CD4-positive, alpha-beta T cell (primary cell): ENCODE measurements at places on chromosomes 12 and 14. TPM values are rescaled to one million over a fixed set of nuclear protein-coding genes. Genes with fewer than 3 reads are reported as not detected.

Gene NABP2
- total RNA-seq: 7.6 TPM

Gene TRIM9
- 0.45 TPM for total RNA-seq

Gene CEP290
- total RNA-seq: 13.7 TPM

Gene RILPL2
- 5.5 TPM for total RNA-seq

Gene ANKS1B
- 0.16 TPM for total RNA-seq

Gene NPAS3
- total RNA-seq: not detected

Gene DTD2
- total RNA-seq: 4.6 TPM

GRCh38 chr12:65703176-65703575, 121.1 kb upstream of the HMGA2 start:
- no peaks in the 10 kb centered on the region for H3K36me3 ChIP-seq
- H3K4me3 ChIP-seq: no peak overlapping the region
- H3K27me3 ChIP-seq: no peaks in the 10 kb centered on the region
- DNase-seq: no peak

DNA sequence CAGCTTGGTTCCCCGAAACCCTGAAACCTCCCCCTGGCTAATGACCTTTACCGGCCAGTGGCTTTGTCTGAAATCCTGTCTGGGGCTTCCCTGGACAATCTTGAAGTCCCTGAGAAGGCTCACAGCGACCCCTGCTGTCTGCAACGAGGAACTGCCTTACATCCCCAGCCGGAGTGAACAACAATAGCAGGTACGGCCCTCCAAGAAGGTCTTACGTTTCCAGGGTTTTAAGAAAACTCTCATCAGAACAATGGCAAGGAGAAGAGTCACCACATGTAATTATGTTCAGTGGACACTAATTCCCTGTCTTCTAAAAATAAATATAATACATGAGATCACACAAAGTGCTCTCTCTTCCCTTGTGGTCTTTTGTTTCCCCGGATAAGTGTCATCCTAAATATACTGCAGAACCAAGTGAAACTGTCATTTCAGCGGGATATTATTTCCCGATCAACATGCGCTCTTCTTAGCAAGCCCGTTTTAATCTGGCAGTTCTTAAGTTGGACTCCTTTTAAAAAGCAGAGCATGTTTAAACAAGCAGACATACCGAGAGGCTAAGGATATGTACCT, 53.3 kb downstream of the RBM19 start:
- peak; percentile 29 for DNase-seq
- H3K4me3 ChIP-seq: no peak overlapping the region
- no peak overlapping the region for H3K27ac ChIP-seq
- H3K4me1 ChIP-seq: no peaks in the 10 kb centered on the region
- H3K27me3 ChIP-seq: no peaks in the 10 kb centered on the region
- H3K36me3 ChIP-seq: peaks cover 79% of the 10 kb centered on the region

GRCh38 chr12:68806488-68807237, 1.3 kb upstream of the MDM2 start:
- no peak for DNase-seq
- H3K27ac ChIP-seq: peak overlapping the region; percentile 72
- H3K36me3 ChIP-seq: peaks cover 7% of the 10 kb centered on the region

DNA sequence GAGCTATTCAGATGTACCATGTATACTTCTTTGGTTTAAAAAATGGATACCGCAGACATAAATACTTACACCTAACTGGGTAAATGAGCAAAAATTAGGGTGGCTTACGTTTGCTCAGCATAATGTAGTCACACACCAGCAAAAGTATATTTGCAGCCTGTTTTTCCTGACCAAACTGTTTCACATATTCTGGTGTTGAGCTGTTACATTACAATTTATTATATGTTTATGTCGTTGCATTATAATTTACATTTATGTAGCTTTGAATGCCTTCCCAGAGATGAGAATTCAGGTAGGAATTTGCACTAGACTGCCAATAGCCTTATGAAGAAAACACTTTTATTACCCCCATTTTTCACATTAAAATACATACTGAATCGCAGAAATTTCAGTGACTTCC, 183.3 kb downstream of the PTPRO start:
- no peaks in the 10 kb centered on the region for H3K36me3 ChIP-seq
- no peak for DNase-seq

GRCh38 chr12:90250042-90250441, 541.4 kb upstream of the ATP2B1 start:
- peaks cover 6% of the 10 kb centered on the region for H3K4me1 ChIP-seq
- H3K27ac ChIP-seq: no peak overlapping the region
- H3K27me3 ChIP-seq: no peaks in the 10 kb centered on the region
- H3K4me3 ChIP-seq: no peak overlapping the region
- DNase-seq: no peak
- no peaks in the 10 kb centered on the region for H3K36me3 ChIP-seq

DNA sequence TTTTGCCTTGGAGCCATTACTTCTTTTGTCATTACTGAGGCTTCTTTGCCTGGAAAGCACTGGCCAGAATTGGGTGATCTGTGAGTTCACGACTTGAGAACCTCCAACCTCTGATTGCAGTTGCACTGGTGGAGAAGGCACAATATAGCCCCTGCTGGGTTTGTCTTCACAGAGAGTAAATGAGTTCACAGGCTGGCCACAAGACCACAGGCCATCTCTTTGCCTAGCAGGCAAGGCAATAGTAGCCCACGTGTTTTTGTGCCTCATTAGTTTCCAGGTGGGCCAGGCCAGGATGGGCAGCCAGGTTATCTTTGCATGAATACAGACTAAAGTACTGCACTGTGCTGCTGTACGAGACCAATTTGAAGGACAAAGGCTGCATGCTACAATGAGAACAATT, 468.8 kb downstream of the NRXN3 start:
- no peak overlapping the region for H3K27ac ChIP-seq
- peaks cover 3% of the 10 kb centered on the region for H3K27me3 ChIP-seq
- no peaks in the 10 kb centered on the region for H3K36me3 ChIP-seq
- H3K4me1 ChIP-seq: no peaks in the 10 kb centered on the region

GRCh38 chr12:115267464-115267863, 583.5 kb upstream of the TBX3 start:
- no peaks in the 10 kb centered on the region for H3K27me3 ChIP-seq
- H3K4me3 ChIP-seq: no peak overlapping the region
- no peak for DNase-seq
- no peaks in the 10 kb centered on the region for H3K36me3 ChIP-seq
- no peaks in the 10 kb centered on the region for H3K4me1 ChIP-seq

DNA sequence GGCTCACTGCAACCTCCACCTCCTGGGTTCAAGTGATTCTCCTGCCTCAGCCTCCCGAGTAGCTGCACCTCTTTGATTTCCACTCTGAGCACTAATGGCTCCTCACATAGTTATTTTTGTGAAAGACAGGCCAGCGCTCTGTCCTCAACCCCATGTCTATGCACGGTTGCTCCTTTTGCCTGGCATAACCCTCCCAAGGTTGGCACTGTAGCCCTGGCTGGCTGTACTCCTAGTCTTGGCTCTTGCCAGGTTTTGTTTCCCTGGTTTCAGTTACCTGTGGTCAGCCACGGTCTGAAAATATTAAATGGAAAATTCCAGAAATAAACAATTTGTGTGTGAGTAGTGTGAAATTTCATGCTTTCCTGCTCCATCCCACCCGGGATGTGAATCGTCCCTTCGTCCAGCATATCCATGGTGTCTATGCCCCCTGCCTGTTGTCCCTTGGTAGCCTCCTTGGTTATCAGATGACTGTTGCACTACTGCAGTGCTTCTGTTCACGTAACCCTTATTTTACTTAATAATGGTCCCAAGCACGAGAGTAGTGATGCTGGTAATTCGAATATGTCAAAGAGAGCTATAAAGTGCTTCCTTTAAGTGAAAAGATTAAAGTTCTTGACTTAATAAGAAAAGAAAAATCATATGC, 12.3 kb upstream of the DCD start:
- H3K36me3 ChIP-seq: no peaks in the 10 kb centered on the region
- H3K4me1 ChIP-seq: no peaks in the 10 kb centered on the region
- no peak overlapping the region for H3K27ac ChIP-seq

- no peak overlapping the region for H3K27ac ChIP-seq
- peaks cover 33% of the 10 kb centered on the region for H3K4me1 ChIP-seq
- H3K4me3 ChIP-seq: no peak overlapping the region
- no peaks in the 10 kb centered on the region for H3K27me3 ChIP-seq
Observed at GRCh38 chr14:73710737-73711136, 3.4 kb downstream of the PNMA1 start.

DNA sequence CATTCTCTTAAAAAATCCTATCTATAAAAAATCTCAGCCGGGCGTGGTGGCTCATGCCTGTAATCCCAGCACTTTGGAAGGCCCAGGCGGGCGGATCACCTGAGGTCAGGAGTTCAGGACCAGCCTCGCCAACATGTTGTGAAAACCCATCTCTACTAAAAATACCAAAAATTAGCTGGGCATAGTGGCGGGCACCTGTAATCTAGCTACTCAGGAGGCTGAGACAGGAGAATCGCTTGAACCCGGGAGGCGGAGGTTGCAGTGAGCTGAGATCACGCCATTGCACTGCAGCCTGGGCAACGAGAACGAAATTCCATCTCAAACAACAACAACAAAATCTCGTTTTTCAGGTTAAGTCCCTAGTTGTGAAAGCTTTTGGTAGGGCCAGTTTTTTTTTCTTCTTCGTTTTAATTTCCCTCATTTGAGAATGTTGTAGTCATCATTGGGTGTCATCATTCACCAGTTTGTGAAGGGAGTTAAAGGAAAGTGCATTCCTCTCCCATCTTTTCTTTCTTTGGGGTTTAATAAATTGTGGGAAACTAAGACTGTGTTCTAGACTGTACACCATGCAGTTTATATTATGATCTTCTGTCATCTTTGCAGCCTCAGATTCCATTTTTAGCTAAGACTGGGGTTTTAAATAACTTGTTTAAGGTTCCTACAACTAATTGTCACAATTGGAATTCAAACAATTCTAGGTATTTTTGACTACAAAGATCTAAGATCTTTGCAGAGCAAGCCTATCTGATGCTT, 23.9 kb downstream of the MDM2 start:
- DNase-seq: no peak
- H3K36me3 ChIP-seq: peaks cover 73% of the 10 kb centered on the region
- no peaks in the 10 kb centered on the region for H3K27me3 ChIP-seq
- H3K27ac ChIP-seq: no peak overlapping the region
- no peak overlapping the region for H3K4me3 ChIP-seq

- H3K4me3 ChIP-seq: no peak overlapping the region
- no peak overlapping the region for H3K27ac ChIP-seq
- no peak for DNase-seq
- no peaks in the 10 kb centered on the region for H3K27me3 ChIP-seq
- H3K4me1 ChIP-seq: no peaks in the 10 kb centered on the region
Observed at GRCh38 chr12:32366714-32367113, 32.6 kb upstream of the FGD4 start.

GRCh38 chr12:56897844-56898361, 36.3 kb downstream of the SDR9C7 start:
- no peaks in the 10 kb centered on the region for H3K4me1 ChIP-seq
- no peaks in the 10 kb centered on the region for H3K27me3 ChIP-seq
- H3K4me3 ChIP-seq: no peak overlapping the region
- DNase-seq: no peak
- no peak overlapping the region for H3K27ac ChIP-seq
- H3K36me3 ChIP-seq: no peaks in the 10 kb centered on the region

DNA sequence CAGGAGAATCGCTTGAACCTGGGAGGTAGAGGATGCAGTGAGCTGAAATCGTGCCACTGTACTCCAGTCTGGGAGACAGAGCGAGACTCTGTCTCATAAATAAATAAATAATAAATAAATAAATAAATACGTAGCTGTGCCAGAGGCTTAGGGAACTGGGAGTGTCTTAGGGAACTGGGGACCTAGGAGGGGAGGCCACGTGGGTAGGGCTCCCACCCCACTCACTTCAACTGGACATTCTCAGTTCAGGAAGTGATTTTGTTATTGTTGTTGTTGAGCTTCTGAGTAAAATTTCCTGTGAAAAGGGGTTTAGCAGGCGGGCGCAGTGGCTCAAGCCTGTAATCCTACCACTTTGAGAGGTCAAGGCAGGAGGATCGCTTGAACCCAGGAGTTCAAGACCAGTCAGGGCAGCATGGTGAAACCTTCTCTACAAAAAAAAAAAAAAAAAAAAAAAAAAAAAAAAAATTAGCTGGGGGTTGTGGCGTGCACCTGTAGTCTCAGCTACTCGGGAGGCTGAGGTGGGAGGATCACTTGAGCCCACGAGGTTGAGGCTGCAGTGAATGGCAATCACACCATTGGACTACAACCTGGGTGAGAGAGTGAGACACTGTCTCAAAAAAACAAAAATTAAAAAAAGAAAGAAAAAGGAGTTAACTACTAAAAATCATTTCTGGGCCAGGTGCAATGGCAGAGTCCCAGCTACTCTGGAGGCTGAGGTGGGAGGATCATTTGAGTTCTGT, 19.0 kb upstream of the ANKRD9 start:
- H3K4me1 ChIP-seq: peaks cover 27% of the 10 kb centered on the region
- H3K27ac ChIP-seq: no peak overlapping the region
- no peaks in the 10 kb centered on the region for H3K27me3 ChIP-seq
- H3K4me3 ChIP-seq: no peak overlapping the region
- H3K36me3 ChIP-seq: no peaks in the 10 kb centered on the region
- no peak for DNase-seq

DNA sequence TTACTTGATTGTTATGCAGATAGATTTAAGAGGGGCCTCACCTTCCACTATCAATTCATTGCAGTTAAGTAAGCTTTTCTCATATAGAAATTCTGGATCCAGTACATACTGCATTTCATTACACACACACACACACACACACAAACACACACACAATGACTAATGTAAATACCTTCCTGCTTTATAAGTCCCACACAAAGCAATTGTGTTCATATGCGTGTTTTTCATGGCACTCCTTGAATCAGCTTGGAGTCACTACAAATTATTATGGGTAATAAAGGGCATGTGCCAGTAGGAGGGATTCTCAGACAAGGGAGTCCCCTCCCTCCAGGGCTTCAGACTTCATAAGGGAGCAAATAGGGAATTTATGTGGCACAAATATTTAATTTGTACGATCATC, 4.5 kb downstream of the MIPOL1 start:
- no peaks in the 10 kb centered on the region for H3K4me1 ChIP-seq
- no peak overlapping the region for H3K27ac ChIP-seq
- no peaks in the 10 kb centered on the region for H3K36me3 ChIP-seq
- H3K27me3 ChIP-seq: no peaks in the 10 kb centered on the region

- H3K27ac ChIP-seq: no peak overlapping the region
- no peaks in the 10 kb centered on the region for H3K36me3 ChIP-seq
- H3K27me3 ChIP-seq: peaks cover 23% of the 10 kb centered on the region
- H3K4me1 ChIP-seq: no peaks in the 10 kb centered on the region
- DNase-seq: no peak
- no peak overlapping the region for H3K4me3 ChIP-seq
Observed at GRCh38 chr12:113456761-113457160, 14.9 kb downstream of the LHX5 start.

- no peaks in the 10 kb centered on the region for H3K4me1 ChIP-seq
- peaks cover 2% of the 10 kb centered on the region for H3K36me3 ChIP-seq
- DNase-seq: no peak
Observed at GRCh38 chr12:26721800-26722199, 111.2 kb downstream of the ITPR2 start.

- H3K4me3 ChIP-seq: no peak overlapping the region
- no peaks in the 10 kb centered on the region for H3K36me3 ChIP-seq
- no peaks in the 10 kb centered on the region for H3K27me3 ChIP-seq
Observed at GRCh38 chr12:81339071-81339470, 261.2 kb downstream of the ACSS3 start.
